ENCODE measurements at places on chromosomes 7 and 10. TPM values are rescaled to one million over a fixed set of nuclear protein-coding genes. Genes with fewer than 3 reads are reported as not detected.

GPNMB gene
- 91.7 TPM for total RNA-seq

LEP gene
- total RNA-seq = 26.7 TPM

OR6B1 gene
- total RNA-seq = not detected

PRLHR gene
- not detected for total RNA-seq

PNLIP gene
- 1.1 TPM for total RNA-seq

CYP3A4 gene
- total RNA-seq = 1.5 TPM

BICC1 gene
- total RNA-seq = 28.8 TPM

EGR2 gene
- 26.2 TPM for total RNA-seq

ACSL5 gene
- 22.7 TPM for total RNA-seq

ATRNL1 gene
- total RNA-seq = 1.0 TPM

PLCE1 gene
- total RNA-seq = 28.8 TPM

PAX4 gene
- total RNA-seq = not detected

NUTM2D gene
- total RNA-seq = 4.4 TPM

PIK3AP1 gene
- 21.3 TPM for total RNA-seq

XRCC2 gene
- total RNA-seq = 2.0 TPM

CHAT gene
- not detected for total RNA-seq

PVRIG gene
- total RNA-seq = not detected

IFIT1B gene
- not detected for total RNA-seq

RAPGEF5 gene
- total RNA-seq = 78.4 TPM

LGI1 gene
- 8.4 TPM for total RNA-seq

CPXM2 gene
- 45.2 TPM for total RNA-seq

COL26A1 gene
- 0.21 TPM for total RNA-seq

RPP30 gene
- total RNA-seq = 33.5 TPM

HTR7 gene
- 0.44 TPM for total RNA-seq

CDHR1 gene
- 0.30 TPM for total RNA-seq

CYP3A7 gene
- not detected for total RNA-seq

SLC18A3 gene
- total RNA-seq = not detected

TEX47 gene
- not detected for total RNA-seq

HYAL4 gene
- not detected for total RNA-seq

MGAM2 gene
- total RNA-seq = 3.1 TPM

SLC29A3 gene
- 6.5 TPM for total RNA-seq

HOXA7 gene
- 12.9 TPM for total RNA-seq

SPRN gene
- not detected for total RNA-seq

DKK1 gene
- total RNA-seq = 2.3 TPM

CCL24 gene
- total RNA-seq = not detected

FZD1 gene
- total RNA-seq = 25.8 TPM

MGMT gene
- total RNA-seq = 35.2 TPM

KCP gene
- total RNA-seq = 0.59 TPM

SLC26A5 gene
- total RNA-seq = 0.20 TPM

PRSS2 gene
- 78.0 TPM for total RNA-seq

OPALIN gene
- total RNA-seq = not detected

C10orf67 gene
- 0.44 TPM for total RNA-seq

GNAT3 gene
- total RNA-seq = not detected

VGF gene
- total RNA-seq = not detected

Data from tibial nerve (tissue), 4 donors.